ENCODE measurements at places on chromosomes 2 and 18. TPM values are rescaled to one million over a fixed set of nuclear protein-coding genes. Genes with fewer than 3 reads are reported as not detected.

- no peak overlapping the region for H3K27ac ChIP-seq
- peak overlapping the region; percentile 78 for H3K4me3 ChIP-seq
- no peak for DNase-seq
- peaks cover 28% of the 10 kb centered on the region for H3K27me3 ChIP-seq
Observed at GRCh38 chr2:51031021-51031780, 731 bp downstream of the NRXN1 start.

- H3K4me1 ChIP-seq = peaks cover 3% of the 10 kb centered on the region
- DNase-seq = peak; percentile 49
- H3K27ac ChIP-seq = no peak within 1 kb of the TSS
- no peaks in the 10 kb centered on the region for H3K36me3 ChIP-seq
- H3K27me3 ChIP-seq = peaks cover 39% of the 10 kb centered on the region
- peak within 1 kb of the TSS; percentile 69 for H3K4me3 ChIP-seq
Observed at GRCh38 chr2:210224941-210225672, at the start of gene ACADL. ACADL (minus strand) TSS chr2:210225447; CDS start chr2:210225263, 184 bp downstream.

- H3K4me3 ChIP-seq = no peak overlapping the region
- DNase-seq = no peak
- H3K27ac ChIP-seq = peak overlapping the region; percentile 56
- H3K27me3 ChIP-seq = peaks cover 8% of the 10 kb centered on the region
- no peaks in the 10 kb centered on the region for H3K4me1 ChIP-seq
Observed at GRCh38 chr2:133993160-133993559, 260.7 kb upstream of the MGAT5 start.

DNA sequence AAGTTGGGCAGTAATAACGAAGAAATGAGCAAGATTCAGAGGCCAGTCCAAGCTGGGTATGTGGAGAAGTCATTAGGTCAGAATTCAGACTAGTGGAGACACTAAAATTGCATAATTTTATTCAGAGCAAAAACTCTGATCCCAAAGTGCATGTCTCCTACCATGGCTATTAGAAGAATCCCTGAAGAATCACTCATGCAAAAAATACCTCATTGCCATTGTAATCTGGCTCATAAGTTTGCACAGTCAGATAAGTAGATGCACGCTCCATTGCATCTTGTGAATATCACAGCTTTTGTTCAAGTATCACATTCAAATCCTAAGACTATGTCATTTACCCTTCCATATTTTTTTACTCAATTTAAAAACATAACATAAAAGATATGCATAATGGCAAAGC lies 692.2 kb upstream of the KLHL29 start:
- H3K4me3 ChIP-seq = no peak overlapping the region
- no peaks in the 10 kb centered on the region for H3K36me3 ChIP-seq
- no peak overlapping the region for H3K27ac ChIP-seq
- H3K27me3 ChIP-seq = no peaks in the 10 kb centered on the region
- no peak for DNase-seq

DNA sequence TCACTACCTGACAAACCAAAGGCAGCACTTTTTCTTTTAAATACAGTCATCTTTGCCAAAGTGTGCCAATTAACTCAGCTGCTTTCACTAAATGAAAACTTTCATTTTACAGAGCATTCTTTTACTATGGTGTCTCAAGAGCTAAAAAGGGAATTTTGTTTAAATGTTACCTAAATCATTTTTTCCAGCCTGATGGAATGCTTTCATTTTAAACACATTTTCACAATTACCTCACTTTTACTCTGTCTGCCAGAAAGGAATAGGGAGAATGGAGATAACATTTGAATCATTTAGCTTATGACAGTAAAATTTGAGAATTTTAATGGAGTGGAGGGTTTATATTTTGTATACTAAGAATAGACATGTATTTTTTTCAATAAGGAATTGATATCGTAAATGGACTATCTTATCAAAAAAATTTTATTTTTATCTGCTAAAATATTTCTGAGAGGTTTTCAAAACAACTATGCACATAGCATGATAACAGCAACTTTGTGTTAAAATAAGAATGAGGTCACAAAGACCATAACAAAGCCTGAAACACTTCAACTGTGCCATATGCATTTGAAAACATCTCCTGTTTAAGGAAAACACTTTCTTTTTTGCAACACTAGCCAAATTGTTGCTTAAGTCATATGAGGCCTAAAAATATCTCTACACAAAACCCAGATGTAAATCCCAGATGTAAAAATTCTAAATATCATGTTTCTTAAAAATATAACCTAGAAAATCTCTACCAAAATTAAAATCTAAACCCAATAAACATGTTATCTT lies 769.9 kb upstream of the FSHR start:
- no peaks in the 10 kb centered on the region for H3K36me3 ChIP-seq
- H3K27ac ChIP-seq = no peak overlapping the region
- H3K27me3 ChIP-seq = no peaks in the 10 kb centered on the region

- peaks cover 12% of the 10 kb centered on the region for H3K27me3 ChIP-seq
- no peak for DNase-seq
- H3K4me1 ChIP-seq = peaks cover 4% of the 10 kb centered on the region
- H3K4me3 ChIP-seq = no peak overlapping the region
- H3K27ac ChIP-seq = no peak overlapping the region
- no peaks in the 10 kb centered on the region for H3K36me3 ChIP-seq
Observed at GRCh38 chr2:221969087-221969829, 329.5 kb downstream of the PAX3 start.

DNA sequence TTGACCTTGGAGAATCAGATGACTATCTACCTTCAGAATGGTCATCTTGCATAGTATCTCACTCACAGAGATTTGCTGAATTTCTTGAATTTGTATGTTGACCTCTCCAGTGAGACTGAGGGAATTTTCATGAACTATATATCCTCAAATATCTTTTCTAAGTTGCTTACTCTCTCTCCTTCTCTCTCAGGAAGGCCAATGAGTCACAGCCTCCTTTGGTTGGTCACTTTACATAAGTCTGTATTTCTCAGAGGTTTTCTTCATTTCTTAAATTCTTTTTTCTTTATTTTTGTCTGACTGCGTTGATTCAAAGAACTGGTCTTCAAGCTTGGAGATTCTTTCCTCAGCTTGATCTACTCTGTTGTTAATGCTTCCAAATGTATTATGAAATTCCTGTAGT lies 51.7 kb downstream of the VIT start:
- H3K27ac ChIP-seq = no peak overlapping the region
- H3K4me3 ChIP-seq = no peak overlapping the region
- no peaks in the 10 kb centered on the region for H3K4me1 ChIP-seq
- H3K27me3 ChIP-seq = peaks cover 7% of the 10 kb centered on the region
- H3K36me3 ChIP-seq = no peaks in the 10 kb centered on the region

Gene HES6
- total RNA-seq = 64.7 TPM

GRCh38 chr2:110124038-110124825 lies 8.6 kb upstream of the MALL start:
- DNase-seq = no peak
- H3K4me3 ChIP-seq = no peak overlapping the region
- H3K27ac ChIP-seq = no peak overlapping the region

GRCh38 chr2:100625717-100626116 lies 62.9 kb downstream of the PDCL3 start:
- H3K27me3 ChIP-seq = peaks cover 7% of the 10 kb centered on the region
- no peaks in the 10 kb centered on the region for H3K4me1 ChIP-seq
- no peaks in the 10 kb centered on the region for H3K36me3 ChIP-seq
- H3K27ac ChIP-seq = no peak overlapping the region
- DNase-seq = no peak

DNA sequence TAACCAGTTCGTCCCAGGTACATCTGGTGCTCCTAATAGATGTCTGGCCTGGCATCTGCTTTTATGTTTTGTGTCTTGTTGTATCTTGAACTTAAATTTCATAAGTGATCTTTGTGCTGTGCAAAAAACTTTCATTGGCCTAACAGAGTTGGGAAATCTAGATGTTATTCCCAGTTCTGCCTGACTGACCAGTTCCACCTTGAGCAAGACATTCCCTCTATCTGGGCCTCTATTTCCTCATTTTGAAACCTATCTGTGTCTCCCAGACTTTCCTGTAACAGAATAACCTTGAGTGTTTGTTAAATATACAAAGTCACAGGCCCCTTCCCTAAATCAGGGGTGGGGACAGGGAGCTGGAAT lies 90.5 kb upstream of the MSH2 start:
- H3K36me3 ChIP-seq = peaks cover 6% of the 10 kb centered on the region
- no peak overlapping the region for H3K4me3 ChIP-seq
- peaks cover 51% of the 10 kb centered on the region for H3K4me1 ChIP-seq
- peak overlapping the region; percentile 31 for H3K27ac ChIP-seq

Gene TOGARAM2
- 0.98 TPM for total RNA-seq

- peaks cover 3% of the 10 kb centered on the region for H3K36me3 ChIP-seq
- DNase-seq = no peak
- H3K4me1 ChIP-seq = peaks cover 2% of the 10 kb centered on the region
Observed at GRCh38 chr2:238339814-238340213, 19.5 kb downstream of the TRAF3IP1 start.

Gene DYNAP
- not detected for total RNA-seq

Gene APCDD1
- 10.9 TPM for total RNA-seq

DNA sequence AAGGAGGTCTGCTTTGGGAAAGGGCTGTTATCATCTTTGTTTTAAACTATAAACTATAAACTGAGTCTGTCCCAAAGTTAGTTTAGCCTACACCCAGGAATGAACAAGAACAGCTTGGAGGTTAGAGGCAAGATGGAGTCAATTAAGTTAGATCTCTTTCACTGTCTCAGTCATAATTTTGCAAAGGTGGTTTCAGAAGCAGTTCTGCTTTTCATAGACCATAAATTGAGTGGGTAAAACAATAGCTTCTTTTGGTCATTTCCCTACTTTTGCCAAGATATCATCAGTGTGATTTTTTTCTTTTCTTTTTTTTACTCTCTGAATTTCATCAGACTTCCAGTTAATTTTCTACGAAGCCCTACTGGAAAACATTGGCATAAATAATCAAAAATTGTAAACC lies 117.0 kb downstream of the AP1S3 start:
- H3K4me3 ChIP-seq = no peak overlapping the region
- H3K27ac ChIP-seq = no peak overlapping the region
- H3K36me3 ChIP-seq = peaks cover 2% of the 10 kb centered on the region
- peaks cover 10% of the 10 kb centered on the region for H3K4me1 ChIP-seq
- no peak for DNase-seq

GRCh38 chr2:190456833-190457232 lies 48.7 kb downstream of the MFSD6 start:
- no peaks in the 10 kb centered on the region for H3K27me3 ChIP-seq
- H3K4me1 ChIP-seq = peaks cover 8% of the 10 kb centered on the region
- no peak overlapping the region for H3K4me3 ChIP-seq
- H3K27ac ChIP-seq = no peak overlapping the region

Gene C2orf68
- 71.0 TPM for total RNA-seq

Gene POTEI
- 5.6 TPM for total RNA-seq

DNA sequence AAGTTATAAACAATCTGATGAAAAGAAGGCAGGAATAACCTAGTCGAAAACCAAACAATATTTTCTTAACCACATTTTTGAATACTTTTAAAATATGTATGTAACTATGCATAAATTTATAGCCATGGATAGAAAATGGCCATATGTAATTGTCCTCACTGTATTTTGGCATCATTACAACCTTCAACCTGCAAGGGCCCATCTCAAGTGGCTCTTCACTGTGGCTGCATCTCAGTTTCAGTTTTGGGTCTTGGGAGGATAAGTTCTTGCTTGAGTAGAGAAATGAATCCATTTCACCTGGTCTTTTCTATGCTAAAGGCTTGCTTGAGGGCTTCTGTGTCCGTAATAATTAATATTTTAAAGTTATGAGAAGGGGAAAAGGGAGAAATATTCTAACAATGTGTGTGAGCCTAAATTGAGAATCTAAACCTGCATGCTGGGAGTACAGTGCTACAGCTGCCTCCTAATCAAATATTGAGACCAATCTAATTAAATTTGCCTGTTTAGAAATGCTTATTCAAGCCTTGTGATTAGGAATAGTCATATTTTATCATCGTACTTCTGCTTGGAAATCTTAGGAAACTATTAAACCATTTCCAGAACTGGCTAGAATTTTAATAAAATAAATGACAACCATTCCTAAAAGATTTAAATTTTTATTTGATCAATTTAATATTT lies 92.5 kb downstream of the EML4 start:
- peaks cover 11% of the 10 kb centered on the region for H3K36me3 ChIP-seq
- H3K4me1 ChIP-seq = no peaks in the 10 kb centered on the region
- H3K27me3 ChIP-seq = no peaks in the 10 kb centered on the region
- H3K27ac ChIP-seq = no peak overlapping the region
- H3K4me3 ChIP-seq = no peak overlapping the region
- DNase-seq = no peak

Gene NRP2
- 6.3 TPM for total RNA-seq

DNA sequence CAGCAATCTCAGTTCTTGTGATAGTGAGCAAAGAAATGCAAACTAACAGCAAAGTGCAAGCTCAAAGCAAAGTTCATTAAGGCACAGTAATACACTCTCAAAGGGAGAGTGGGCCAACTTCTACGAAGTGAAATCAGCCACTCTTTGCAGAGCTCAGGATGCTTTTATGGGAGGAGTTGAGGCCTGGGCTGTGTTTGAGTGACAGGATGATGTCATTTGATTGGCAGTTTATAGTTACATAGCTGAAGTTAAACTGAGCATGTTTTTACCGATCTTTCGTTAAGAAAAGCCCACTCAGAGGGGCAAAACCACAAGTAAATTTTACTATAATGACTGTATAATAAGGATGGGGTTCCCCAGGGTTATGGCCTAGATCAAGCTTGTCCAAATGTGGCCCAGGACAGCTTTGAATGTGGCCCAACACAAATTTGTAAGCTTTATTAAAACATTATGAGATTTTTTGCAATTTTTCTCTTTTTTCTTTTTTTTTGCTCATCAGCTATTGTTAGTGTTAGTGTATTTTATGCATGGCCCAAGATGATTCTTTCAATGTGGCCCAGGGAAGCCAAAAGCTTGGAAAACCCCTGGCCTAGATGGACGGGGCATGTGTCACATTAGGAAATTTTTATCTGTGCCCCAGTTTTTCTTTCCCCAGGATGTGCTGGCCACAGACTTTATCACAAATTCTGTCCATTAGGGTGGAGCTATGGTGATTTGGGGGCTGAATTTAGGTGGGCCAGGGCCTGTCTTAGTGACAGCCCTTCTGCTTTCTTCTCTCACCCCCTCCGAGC lies 8.3 kb upstream of the DNAH7 start:
- H3K27ac ChIP-seq = peak overlapping the region; percentile 9
- no peaks in the 10 kb centered on the region for H3K36me3 ChIP-seq
- no peak overlapping the region for H3K4me3 ChIP-seq
- no peak for DNase-seq
- no peaks in the 10 kb centered on the region for H3K27me3 ChIP-seq
- H3K4me1 ChIP-seq = no peaks in the 10 kb centered on the region

All from progenitor cell of endocrine pancreas (in vitro differentiated cells).